ENCODE measurements at places on chromosomes 7 and 10.

- no peak overlapping the region for H3K27ac ChIP-seq
- no peaks in the 10 kb centered on the region for H3K36me3 ChIP-seq
- no peaks in the 10 kb centered on the region for H3K27me3 ChIP-seq
Measured at GRCh38 chr7:37738321-37738720, 54.8 kb downstream of the GPR141 start.

- no peaks in the 10 kb centered on the region for H3K27me3 ChIP-seq
- no peak for DNase-seq
- no peak overlapping the region for H3K4me3 ChIP-seq
- H3K36me3 ChIP-seq: peaks cover 18% of the 10 kb centered on the region
Measured at GRCh38 chr7:107446988-107447387, 22.9 kb upstream of the GPR22 start.

- no peak overlapping the region for H3K27ac ChIP-seq
- H3K4me3 ChIP-seq: no peak overlapping the region
Measured at GRCh38 chr10:3700531-3701076, 84.4 kb downstream of the KLF6 start.

DNA sequence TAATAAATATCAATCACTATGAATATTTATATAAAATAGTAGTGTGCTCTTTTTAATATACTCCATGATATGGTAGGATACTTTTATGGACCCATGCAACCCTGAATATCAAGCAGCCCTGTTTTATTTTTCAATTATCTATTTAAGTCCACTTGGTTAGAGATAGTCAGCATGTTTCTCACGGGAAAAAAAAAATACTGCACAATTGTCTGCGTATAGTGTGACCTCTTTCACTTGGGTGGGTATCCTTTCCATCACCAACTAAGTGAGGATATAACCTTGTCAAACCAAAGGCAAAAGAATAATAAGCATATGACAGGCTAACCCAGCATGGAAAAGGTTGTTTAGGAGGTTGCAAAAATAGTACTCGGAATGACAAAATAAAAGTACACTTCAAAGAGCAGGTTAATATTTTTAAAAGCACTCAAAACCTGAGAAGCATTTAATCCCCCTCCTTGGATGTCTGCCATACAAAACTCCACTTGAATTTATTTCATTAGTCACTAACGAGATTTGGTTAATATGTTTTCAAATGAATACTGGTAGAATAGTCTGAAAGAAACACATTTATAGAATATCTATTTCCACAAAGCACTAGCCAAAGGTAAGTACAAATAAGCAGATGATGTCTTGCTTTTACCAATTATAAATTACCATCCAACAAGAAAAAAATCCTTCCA, 76.5 kb downstream of the IMMP2L start:
- H3K27ac ChIP-seq: no peak overlapping the region
- DNase-seq: no peak
- H3K36me3 ChIP-seq: peaks cover 13% of the 10 kb centered on the region
- no peaks in the 10 kb centered on the region for H3K27me3 ChIP-seq
- peaks cover 7% of the 10 kb centered on the region for H3K4me1 ChIP-seq

DNA sequence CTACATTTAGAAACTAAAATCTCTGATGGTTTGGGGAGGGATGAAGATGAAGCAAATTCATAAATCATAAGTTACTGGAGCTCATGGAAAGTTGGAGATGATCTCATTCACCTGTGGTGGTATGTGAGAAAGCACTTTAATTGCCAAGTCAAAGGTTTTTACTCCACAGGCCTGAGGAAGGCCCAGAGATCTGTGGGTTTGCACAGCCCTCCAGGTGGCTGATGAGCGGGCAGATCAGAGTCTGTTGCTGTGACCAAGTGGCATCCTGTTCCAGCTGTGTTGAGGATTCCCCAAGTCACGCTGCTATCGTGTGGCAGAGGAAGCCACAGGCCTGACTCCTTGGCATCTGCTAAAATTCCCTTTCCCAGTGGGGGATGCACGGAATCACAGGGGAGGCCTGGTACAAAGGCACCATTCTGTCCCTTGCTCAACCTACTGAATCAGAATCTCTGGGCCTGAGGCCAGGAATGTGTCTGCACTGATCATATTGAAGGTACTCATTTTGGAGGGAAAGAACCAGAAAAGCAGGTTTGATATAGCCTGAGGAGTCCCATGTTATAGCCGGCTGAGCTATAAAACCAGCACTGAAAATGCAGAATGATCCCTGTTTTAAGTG, 19.7 kb upstream of the DDC start:
- H3K4me1 ChIP-seq: no peaks in the 10 kb centered on the region
- H3K4me3 ChIP-seq: no peak overlapping the region
- H3K27me3 ChIP-seq: peaks cover 11% of the 10 kb centered on the region
- H3K27ac ChIP-seq: no peak overlapping the region

DNA sequence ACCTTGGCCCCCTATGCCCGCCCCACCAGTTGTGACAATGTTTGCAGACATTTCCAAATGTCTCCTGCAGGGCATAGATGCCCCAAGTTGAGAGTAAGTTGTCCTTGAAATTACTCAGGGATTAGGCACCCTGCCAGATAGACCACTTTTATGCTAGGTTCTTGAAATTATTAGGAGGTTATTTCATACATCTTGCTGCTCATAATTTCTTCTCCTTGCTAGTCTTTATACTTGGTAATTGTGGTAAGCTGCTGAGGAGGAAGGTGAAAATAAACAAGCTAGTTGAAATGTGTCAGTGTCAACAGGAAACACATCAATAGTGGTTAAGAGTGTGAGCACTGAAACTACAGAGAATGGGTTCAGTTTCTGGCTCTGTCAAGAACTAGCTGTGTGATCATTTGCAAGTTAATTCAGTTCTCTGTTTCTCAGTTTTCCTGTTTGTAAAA, 63.7 kb upstream of the AOAH start:
- DNase-seq: no peak
- no peak overlapping the region for H3K4me3 ChIP-seq
- H3K27me3 ChIP-seq: peaks cover 8% of the 10 kb centered on the region
- H3K4me1 ChIP-seq: peaks cover 19% of the 10 kb centered on the region
- peaks cover 2% of the 10 kb centered on the region for H3K36me3 ChIP-seq

DNA sequence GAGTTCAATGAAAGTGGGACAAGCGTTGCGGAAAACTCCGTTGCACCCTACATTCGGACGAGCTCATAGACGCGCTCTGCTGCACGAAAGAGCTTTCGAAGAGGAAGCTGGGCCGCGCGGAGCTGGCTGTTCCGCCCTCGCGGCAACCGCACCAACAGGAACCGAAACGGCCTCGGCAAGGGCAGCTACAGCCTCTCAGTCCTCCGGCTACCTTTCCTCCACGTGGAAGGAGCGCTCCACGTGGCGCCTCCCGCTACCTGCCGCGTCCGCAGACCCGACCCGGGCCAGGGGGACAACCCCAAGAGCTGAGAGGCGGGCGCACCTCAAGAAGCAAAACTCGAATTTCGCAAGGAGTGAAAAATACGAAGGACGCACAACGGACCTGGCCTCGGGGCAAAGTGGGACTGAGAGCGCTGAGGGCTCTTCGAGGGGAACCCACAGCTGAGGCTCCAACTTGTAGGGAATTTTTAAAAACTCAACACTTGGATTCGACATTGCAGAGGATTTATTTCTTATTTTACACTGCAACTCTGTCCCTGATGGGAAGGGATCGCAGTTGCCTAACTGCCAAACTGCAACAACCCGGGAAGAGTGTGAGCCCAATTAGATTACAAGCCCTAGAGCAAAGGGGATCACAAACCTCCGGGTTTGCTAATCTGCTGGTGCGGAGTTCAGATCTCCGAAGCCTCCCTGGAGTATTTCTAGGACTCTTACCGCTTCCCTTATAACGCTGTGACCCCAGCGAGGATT, 1.4 kb downstream of the HPSE2 start:
- peak overlapping the region; percentile 92 for H3K27ac ChIP-seq
- peaks cover 80% of the 10 kb centered on the region for H3K27me3 ChIP-seq
- H3K4me3 ChIP-seq: peak overlapping the region; percentile 67
- peak; percentile 86 for DNase-seq
- H3K36me3 ChIP-seq: no peaks in the 10 kb centered on the region
- H3K4me1 ChIP-seq: peaks cover 15% of the 10 kb centered on the region

- no peaks in the 10 kb centered on the region for H3K4me1 ChIP-seq
- H3K27me3 ChIP-seq: peaks cover 5% of the 10 kb centered on the region
- DNase-seq: no peak
- H3K27ac ChIP-seq: no peak overlapping the region
Measured at GRCh38 chr7:37927773-37928444, 7.5 kb downstream of the EPDR1 start.

DNA sequence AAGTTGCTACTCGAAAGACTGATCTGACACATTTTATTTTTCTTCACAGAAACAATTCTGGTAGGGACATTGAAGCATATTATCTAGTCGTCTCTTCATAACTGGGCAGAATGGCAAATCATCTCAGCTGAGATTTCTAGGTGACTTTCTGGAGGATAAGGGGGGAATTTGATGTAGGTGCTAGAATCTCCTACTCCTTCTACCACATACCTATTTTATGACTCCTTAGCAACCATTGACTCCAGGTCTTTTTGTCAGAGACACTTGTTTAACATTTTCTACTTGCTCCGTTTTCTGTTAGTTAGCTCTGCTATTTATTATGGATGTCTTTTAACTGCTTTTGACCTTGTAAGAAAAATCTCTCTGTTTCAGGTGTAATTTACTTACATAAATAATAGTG, 380.9 kb upstream of the SEMA3C start:
- no peaks in the 10 kb centered on the region for H3K36me3 ChIP-seq
- no peaks in the 10 kb centered on the region for H3K4me1 ChIP-seq
- H3K27me3 ChIP-seq: no peaks in the 10 kb centered on the region
- DNase-seq: no peak

- no peak overlapping the region for H3K4me3 ChIP-seq
- DNase-seq: no peak
- H3K4me1 ChIP-seq: no peaks in the 10 kb centered on the region
- H3K36me3 ChIP-seq: no peaks in the 10 kb centered on the region
Measured at GRCh38 chr7:48587475-48587874, 336.9 kb upstream of the CDC14C start.

- no peak overlapping the region for H3K27ac ChIP-seq
- DNase-seq: no peak
- H3K36me3 ChIP-seq: no peaks in the 10 kb centered on the region
- no peak overlapping the region for H3K4me3 ChIP-seq
- H3K4me1 ChIP-seq: no peaks in the 10 kb centered on the region
- no peaks in the 10 kb centered on the region for H3K27me3 ChIP-seq
Measured at GRCh38 chr10:127441350-127442219, 107.5 kb upstream of the NPS start.

- H3K36me3 ChIP-seq: no peaks in the 10 kb centered on the region
- H3K4me3 ChIP-seq: no peak overlapping the region
- H3K4me1 ChIP-seq: no peaks in the 10 kb centered on the region
- no peak for DNase-seq
- no peak overlapping the region for H3K27ac ChIP-seq
Measured at GRCh38 chr10:8586504-8586903, 532.0 kb downstream of the GATA3 start.

DNA sequence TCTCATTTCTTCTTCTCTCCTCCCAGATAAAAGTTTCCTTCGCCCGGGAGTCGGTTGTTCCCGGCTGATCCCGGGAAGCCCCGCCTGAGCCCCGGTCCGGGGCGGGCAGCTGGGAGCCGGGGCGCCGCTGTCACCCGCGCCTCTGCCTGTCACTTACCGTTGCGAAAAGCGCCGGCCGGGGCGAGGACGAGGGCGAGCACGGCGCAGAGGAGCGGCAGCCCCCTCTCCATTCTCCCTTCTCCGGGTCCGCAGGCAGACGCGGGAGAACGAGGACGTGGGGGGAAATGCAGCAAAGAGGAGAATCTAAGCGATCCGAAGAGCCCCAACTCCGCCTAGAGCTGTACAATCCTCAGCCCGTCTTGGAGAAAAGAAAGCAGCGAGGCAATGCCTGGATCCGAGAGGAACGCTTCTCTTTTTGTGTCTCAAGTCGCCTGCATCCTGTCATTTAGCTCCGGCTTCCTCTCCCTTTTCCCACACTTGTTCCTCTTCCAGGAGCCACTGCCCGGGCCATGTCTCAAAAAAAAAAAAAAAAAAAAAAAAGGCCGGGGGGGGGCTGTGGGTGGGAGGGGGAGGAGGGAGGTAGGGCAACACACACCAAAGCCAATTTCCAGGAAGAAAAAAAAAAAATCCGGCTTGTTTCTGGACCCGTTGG, at the start of gene NRP1:
Gene NRP1 (minus strand): TSS at position 515 of the 652 bp plus-strand sequence. CDS start 285 bp downstream, at position 230.
- H3K4me3 ChIP-seq: peak within 1 kb of the TSS; percentile 78
- H3K36me3 ChIP-seq: no peaks in the 10 kb centered on the region
- peaks cover 33% of the 10 kb centered on the region for H3K4me1 ChIP-seq
- no peak for DNase-seq
- peaks cover 75% of the 10 kb centered on the region for H3K27me3 ChIP-seq

- no peaks in the 10 kb centered on the region for H3K36me3 ChIP-seq
- DNase-seq: no peak
- H3K27me3 ChIP-seq: peaks cover 52% of the 10 kb centered on the region
- peaks cover 8% of the 10 kb centered on the region for H3K4me1 ChIP-seq
- H3K4me3 ChIP-seq: peak within 1 kb of the TSS; percentile 72
Measured at GRCh38 chr10:71396711-71397295, at the start of gene CDH23. Gene CDH23 (plus strand): TSS chr10:71396920. CDS start chr10:71439832, 42,912 bp downstream.
